Stimulated activated CD4-positive, alpha-beta T cell treated with anti-CD3 and anti-CD28 coated beads, TNF-alpha, amount 100 ng/mL, for 4 hours (primary cell): ENCODE measurements at places on chromosomes 2 and 18.

GRCh38 chr2:71472019-71472418, 18.7 kb downstream of the DYSF start:
- no peak for DNase-seq

- DNase-seq: no peak
These were observed 2.3 kb downstream of the DCAF17 start for GRCh38 chr2:171436307-171436706.

DNA sequence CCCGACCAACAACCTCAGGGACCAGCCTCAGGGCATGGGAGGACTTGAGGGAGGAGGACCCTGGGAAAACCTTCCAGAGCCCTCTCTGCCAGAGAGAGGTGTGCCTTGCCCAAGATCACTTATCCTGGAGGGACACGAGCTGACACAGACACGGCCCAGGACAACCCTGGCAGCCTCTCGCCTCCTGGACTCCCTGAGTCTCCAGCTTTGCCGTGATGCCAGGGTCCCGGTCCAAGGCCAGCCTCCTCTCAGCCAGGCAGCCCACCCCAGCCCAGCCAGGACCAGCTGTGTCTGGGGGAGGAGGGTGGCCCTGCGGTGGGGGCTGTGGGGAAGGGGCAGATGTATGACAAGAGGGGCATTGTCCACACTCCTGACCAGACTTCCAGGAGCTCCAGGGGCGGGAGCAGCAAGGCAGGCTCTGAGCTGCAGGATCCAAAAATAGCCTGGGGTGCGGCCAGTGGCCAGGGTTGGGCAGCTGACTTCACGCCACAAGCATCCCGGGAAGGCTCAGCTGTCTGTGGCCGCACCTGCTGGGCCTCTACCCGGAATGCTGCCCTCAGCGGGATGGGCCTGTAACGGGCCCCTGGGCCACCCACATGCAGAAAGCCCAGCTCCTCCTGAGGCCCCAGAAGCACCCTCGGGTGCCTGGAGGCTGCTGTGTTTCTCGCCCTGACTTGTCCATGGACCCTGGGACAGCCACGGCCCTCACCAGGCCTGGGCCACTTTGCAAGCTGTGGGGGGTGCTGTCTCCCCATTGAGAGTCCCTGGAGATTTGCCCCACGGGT, 65.5 kb upstream of the GPC1 start:
- no peak for DNase-seq

DNA sequence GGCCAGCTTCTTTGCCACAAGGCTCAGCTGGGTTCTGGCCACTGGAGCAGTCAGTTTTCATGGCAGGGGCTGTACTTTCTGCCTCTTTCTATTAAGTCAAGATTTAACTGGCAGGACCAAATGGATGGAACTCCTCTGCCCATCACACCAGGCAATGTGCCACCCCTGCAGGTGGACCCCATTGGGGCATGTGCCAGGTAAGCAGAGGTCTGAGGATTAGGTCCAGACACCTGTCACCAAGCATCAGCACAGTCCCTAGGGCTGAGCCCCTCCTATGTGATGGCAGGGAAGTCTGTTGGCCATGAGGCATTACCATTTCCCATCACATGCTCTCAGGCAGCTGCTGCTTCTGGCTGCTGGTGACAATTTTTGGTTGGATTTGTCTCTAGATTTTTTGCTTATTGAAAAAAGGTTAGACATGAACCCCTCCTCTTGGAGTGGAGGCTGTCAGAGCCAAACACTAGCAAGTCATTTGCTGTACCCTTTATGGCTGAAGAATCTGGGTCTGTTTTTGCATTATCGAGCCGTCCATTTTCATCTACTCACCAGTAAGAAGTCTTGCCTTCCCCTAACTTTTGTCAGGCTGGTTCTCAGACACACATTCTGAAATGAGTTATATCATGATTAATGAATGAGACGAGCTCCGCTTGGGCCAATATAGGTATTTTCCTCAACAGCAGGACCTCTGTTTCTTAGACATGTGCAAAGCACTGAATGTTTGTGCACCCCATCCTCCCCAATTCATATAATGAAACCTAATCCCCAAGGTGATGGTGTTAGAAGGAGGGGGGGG, 328.0 kb downstream of the TSN start:
- DNase-seq: no peak

DNA sequence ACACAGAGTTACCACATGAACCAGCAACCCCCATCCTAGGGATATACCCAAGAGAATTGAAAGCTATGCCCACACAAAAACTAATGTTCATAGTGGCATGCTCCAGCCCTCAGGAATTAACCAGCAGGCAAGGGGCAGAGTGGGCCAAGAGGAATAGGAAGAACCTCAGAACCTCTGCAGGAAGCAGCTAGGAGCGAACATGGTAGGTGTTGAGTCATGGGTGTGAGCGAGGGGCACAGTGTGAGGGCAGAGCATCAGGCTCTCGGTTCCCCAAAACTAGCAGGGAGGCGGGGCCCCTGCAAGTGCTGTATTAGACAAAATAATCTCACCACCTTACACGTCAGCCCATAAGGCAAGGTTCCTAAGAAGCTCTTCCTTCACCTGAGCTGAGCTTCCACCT, 5.6 kb upstream of the RUFY4 start:
- no peak for DNase-seq

GRCh38 chr18:12031846-12032245, 50.5 kb downstream of the IMPA2 start:
- DNase-seq: no peak

- DNase-seq: no peak
These were observed 144.4 kb downstream of the THSD7B start for GRCh38 chr2:136909777-136910176.

DNA sequence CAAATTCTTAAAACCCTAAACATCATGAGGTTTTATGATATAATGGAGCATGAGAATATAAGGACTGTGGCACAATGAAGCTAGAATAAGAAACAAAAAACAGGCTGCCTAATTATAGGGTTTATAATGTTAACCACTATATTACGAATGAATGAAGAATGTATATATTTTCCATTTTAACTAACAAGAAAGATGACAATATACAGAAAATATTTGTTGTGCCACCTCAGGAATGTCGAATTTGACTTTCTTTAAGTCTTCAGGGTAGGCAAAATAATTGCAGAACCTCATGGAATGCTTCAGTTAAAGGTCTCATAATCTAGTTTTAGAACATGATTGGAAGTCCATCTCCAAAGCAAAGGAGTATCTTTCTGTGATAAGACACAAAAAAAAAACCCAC, 282.9 kb upstream of the SLC8A1 start:
- DNase-seq: no peak

GRCh38 chr2:218824004-218824403, 7.6 kb downstream of the PRKAG3 start:
- DNase-seq: no peak

DNA sequence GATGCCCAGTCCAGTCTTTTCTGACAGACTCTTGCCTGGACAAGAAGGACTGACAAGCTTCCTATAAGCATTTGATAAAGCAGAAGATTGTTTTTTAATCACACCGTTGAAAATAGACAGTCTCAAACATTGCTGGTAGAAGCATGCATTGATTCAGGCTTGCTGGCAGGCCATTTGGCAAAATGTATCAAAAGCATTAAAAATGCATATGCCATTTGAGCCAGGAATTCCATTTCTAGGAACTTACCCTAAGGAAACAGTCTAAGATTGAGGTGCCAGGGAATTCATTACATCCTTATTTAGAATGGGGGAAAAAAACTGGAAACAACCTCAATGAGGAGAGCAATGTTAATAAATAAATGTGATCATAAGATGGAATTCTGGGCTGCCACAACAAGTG, 20.7 kb downstream of the LGALSL start:
- DNase-seq: no peak

GRCh38 chr2:233448220-233448559, 93.9 kb downstream of the DGKD start:
- no peak for DNase-seq

DNA sequence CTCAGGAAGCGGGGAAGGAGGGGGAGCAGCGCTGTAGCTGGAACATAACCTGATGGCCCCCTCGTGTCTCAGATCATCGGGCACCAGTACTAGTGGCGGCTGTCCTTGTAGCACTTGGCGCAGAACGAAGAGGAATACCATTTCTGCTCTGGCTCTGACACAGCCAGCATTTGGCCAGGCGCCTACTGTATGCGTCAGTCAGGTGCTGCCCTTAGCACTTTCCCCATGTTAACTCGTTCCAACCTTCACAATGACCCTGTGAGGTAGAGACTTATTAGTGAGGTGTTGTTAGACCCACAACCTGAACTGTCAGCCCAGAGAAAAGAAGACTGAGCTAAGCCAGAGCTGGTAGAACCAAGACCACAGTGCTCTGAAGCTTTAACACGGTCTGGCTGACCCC, 47.7 kb upstream of the EML6 start:
- no peak for DNase-seq

DNA sequence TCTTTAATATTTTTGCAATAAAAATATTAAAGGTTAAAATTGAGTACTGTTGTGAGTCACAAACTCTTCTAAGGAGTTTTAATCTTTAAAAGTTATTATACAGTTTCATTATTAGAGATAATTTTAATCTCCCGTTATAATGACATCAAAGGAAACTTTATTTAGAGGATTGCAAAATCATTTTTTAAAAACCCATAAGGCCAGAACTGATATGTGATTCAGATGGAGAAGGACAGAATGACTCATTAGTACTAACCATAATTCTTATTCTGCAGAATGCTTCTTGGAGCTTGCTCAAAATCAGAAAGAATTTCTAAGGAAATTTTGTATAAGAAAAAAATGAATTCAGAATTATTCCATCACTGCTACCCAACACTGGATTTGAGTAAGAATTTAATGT, 12.5 kb upstream of the HNRNPLL start:
- no peak for DNase-seq

DNA sequence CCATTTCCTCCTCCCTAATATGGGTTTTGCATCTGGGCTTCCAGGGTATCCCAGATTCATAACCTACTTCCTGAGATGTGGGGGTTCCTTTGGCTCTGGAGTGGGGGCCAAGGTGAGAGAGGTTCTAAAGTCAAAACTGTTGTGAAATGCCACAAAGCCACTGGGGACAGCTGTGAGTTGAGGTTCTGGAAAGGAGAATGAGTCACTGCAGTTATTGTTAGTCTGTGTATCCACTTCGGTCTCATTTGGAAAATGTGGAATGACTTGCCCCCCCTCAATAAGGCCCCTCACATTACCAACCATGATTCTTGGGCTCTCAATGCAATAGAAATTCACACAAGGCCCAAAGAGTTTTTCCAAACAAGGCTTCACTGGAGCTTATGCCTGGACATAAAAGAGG, 51.1 kb upstream of the LGALSL start:
- DNase-seq: no peak

DNA sequence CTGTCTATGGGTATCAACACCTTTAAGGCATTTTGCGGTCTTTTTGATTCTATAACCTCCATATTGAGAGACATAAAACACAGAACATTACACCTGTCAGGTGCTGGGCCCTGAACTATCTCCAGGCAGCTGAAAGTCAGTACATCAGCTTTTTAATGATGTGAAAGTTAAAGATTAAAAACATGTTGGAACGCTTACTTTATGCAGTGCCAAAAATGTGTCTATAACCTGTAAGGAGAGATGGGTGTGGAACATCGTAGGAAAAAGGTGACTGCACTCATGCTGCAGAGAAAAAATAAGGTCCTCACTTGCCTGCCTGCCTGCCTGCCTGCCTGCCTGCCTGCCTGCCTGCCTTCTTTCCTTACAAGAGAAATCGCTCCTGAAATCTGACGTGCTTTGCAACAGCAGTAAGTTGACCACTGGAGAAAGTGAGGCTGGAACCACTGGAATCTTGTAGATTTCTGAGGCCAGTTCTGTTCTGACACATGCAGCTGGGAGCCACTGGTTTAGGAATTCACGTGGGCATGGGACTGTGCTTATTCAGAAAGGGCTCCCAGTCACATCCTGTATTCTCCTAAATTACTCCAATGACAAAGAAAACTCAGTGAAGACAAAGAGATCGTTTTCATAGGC, 34.1 kb downstream of the BCL11A start:
- DNase-seq: no peak

DNA sequence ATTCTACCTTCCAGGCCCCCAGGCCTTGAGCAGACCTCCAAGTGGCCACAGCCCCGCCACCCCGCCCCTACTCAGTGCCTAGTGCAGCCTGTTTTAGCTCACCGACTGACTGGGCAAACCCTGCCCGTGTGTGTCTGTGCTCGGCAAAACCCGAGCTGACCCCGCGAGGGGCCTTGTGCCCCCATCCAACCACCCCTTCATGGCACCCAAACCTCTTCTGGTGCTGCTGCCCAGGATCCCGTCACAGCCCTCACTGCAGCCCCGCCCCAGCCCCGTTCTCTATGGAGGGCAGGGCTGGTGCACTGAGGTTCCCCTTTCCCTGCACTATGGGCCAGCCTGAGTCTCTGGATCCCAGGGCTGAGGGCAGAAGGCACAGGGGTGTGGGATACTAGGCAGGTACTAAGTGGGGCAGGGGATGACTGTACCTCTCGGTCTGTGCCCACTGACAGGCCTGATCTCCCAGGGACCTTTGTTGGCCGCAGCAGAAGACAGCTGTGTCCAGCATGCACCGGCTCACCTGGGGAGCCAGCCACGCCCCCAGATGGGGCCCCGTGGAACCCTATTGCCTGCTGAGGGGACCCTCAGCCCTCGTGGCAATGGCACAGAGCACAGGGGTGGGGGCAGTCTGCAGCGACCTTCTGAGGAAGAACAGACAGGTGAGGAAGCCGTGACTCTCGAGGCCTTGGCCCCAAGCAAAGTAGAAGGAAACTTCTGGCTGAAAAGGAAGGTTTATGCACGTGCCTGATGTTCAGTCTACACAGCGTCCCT, 69.9 kb upstream of the OTOS start:
- no peak for DNase-seq

DNA sequence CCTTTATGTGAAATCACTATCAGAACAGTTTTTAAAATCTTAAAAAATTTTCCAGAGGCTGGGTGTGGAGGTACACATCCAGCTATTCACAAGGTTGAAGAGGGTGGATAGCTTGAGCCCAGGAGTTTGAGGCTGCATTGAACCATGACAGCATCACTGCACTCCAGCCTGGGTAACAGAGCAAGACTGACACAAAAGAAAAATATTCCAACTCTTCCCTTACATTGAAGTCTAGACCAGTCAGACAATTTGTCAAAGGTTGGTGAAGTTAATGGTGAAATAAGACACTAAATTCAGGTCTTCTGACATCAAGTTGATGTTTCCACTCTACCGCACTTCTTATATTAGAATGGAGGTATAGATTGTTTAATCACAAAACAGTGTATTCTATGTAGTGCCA, 52.8 kb downstream of the HYCC2 start:
- no peak for DNase-seq

DNA sequence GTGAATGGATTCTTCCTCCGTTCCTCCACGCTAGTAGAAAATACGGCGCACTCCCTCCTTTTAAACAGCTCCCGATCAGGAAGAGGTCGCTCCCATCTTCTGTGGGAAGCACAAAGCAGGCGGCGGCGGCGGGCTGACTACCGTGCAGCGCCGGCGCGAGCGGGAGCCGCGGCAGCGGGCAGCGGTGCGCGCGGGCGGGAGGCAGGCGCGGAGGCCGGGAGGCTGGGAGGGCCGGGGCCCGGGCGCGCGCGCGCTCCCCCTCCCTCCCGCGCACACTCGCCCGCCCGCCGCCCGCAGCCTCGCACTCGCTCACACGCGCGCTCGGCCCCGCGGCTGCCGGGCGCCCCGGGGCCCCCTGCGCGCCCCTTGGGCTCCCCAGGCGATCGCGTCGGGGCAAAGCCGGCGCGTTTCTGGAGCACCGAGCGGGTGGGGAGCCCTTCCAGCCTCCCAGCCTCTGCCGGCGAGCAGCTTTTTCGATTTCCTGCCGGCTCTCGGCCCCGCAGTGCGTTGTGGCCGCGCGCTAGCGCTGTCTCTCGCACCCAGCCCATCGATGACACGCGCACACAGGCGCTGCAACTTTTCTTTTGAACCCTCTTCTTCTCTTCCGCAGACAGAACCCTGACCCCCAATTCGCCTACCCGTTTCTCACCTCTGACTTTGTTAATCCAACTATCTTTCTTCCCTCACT, at the start of gene SLC8A1:
Gene SLC8A1, minus strand, starts transcription at position 173 of the 688 bp plus-strand sequence.
- DNase-seq: no peak
